ENCODE measurements at places on chromosomes 7 and 10.

DNA sequence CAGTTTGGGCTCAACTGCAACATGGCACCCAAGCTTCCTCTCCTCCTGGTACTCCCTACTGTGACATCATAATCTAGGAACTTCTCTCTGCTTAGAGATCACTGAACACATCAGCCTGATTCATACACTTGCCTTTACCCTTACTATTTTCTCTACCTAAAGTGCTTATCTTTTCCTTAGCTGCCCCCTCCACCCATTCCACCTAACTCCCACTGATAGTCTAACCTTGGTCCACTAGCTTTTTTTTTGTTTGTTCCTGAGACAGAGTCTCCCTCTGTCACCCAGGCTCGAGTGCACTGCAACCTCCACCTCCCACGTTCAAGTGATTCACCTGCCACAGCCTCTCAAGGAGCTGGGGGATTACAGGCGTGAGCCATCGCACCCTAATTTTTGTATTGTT is 15.9 kb downstream of the CUL2 start:
- DNase-seq: no peak

GRCh38 chr7:87934699-87935383 is 790 bp downstream of the ADAM22 start:
- DNase-seq: no peak

DNA sequence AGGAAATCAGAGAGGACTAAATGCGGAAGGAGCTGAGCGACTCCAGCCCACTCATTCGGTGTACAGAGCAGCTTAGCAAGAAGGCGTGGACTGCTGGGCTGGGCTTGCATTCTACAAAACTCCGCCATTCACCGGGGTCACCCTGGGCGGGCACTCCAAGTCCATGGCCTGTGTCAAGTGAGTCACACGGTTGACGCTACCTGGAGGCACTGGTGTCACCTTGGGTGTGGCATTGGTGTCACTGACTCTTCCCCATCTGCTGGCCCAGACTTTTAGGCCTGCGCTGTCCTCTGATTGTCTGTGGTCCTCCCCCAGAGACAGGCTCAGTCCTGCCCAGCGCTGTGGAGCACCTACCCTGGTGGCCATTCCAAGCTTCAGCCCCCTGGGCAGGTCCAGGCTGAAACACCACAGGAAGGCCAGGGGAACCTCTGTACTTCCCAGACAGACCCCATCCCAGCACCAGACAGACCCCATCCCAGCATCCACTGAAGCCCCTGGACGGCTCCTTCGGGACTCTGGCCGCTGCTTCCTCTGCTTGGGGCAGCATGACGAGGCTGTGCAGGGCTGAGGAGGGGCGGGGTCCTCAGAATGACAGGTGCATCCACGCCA is 30.6 kb upstream of the CNPY1 start:
- DNase-seq: no peak

- DNase-seq: no peak
Measured at GRCh38 chr10:73950155-73950948, 39.4 kb downstream of the PLAU start.

DNA sequence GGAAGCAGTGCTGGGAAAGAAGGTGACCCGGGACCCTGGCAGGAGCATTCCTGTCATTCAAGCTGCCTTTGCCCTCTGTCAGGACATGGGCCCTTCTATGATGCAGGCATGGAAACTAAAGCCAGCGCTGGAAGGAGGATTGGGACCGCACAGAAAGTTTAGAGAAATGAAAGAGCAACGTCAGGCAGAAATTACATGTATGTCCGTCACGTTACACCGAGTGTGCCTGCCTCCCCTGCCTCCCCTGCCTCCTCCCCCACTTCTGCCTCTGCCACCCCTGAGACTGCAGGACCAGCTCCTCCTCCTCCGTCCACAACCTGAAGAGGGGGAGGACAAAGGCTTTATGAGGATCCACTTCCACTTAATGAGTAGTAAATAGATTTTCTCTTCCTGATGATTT is 13.9 kb upstream of the PWWP2B start:
- no peak for DNase-seq

DNA sequence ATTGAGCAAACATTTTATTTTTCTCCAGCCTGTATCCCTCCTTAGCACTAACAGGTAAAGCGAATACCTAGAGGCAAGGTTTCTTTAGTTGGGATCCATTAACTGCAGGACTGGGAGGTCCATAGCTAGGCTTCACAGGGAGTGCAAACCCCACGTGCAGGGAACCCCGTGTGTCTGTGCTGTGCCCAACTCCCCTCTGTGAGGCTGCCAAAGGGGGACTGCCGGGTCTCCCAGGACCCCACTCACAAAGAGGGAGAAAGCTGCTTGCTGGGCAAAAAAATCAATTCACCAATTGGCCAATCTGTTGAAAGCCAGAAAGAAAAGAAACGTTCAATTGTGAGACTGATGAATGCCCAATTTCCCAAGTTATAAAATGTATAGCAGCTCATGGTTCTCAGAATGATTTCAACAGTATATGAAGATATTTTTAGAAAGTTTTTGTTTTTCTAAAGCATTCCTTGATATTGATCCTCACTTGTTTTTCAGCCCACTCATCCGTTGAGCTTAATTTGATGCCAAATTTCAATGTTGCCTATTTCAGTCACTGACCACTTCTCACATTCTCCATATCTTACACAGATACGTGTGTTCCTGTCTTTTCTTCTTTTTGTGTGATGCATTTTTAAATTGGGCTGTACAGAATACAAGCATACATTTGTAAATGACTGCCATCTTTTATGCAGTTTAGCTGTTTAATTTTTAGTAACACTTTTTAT is 202.7 kb upstream of the PRSS58 start:
- no peak for DNase-seq

GRCh38 chr10:66259836-66260235 is 666.0 kb upstream of the LRRTM3 start:
- no peak for DNase-seq

GRCh38 chr7:45979275-45980180 is 58.5 kb upstream of the IGFBP3 start:
- DNase-seq: no peak

DNA sequence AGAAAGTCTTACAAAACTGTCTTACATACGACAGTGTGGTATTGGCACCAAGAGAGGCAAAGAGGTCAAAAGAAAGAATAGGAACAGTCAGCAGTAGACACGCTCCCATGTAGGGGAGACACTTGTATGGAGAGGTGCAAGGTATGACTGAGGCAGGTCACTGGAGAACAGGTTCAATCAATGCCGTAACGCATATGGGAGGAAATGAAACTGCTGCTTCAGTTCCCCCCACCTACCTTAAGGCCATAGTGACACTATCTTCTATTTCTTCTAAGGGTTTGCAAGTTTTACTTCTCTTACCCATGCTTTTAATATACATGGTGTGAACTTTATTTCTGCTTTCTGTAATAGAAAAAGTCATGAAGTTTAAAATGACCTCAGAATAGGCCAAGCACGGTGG is 5.5 kb upstream of the PITRM1 start:
- no peak for DNase-seq

DNA sequence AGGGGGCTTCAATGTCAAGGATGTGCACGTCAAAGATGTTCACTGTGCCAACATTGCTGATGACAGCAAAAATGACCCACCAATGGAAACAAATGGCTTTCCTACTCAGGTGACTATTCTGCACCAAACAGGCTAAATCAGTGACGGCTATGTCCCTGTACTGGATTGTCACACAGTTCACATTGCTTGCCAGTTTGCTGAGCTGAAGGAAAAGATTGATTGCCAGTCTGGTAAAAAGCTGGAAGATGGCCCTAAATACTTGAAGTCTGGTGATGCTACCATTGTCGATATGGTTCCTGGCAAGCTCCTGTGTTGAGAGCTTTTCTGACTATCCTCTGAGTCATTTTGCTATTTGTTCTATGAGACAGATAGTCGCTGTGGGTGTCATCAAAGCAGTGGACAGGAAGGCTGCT is 202.2 kb upstream of the ETV1 start:
- DNase-seq: peak; percentile 50

GRCh38 chr7:144762853-144763252 is 73.0 kb downstream of the TPK1 start:
- DNase-seq: no peak

DNA sequence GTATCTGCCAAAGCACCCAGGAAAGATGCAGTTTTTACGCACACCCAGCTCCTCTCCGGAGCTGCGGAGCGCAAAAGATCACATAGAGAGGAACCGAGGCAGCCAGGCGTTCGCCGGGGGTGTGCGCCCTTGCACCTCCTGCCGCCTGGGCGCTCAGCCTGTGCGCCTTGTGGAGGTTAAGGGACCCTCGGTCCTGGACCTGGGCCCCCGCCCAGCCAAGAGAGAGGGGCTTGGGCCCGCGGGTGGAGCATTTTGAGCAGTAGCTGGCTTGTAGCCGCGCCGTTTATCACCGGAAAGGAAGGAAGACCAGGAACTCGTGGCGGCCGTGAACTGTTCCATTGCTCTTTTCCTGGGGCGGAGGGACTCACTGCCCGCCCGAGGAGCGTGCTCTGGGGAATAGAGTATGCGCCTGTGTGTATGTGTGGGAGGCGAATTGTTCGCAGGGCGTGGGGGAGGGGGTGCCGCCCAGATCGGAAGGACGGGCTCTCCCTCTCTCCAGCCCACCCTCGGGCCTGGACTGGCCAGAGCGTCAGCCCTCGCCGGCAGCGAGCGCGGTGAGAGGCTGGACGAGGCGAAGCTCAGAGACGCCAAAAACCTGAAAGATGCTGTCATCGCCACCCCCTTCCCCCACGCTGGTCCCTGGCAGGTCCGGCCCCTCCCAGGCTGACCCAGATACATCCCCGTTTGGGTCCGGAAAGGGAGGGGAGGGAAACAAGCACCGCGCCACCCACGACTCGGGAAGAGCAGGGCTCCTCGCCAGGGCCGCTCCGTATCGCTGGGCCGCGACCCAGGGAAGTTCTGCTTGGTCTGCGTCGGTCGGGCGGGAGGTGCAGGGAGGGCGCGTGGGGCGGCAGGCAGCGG is 1.2 kb upstream of the WNT2 start:
- DNase-seq: no peak

DNA sequence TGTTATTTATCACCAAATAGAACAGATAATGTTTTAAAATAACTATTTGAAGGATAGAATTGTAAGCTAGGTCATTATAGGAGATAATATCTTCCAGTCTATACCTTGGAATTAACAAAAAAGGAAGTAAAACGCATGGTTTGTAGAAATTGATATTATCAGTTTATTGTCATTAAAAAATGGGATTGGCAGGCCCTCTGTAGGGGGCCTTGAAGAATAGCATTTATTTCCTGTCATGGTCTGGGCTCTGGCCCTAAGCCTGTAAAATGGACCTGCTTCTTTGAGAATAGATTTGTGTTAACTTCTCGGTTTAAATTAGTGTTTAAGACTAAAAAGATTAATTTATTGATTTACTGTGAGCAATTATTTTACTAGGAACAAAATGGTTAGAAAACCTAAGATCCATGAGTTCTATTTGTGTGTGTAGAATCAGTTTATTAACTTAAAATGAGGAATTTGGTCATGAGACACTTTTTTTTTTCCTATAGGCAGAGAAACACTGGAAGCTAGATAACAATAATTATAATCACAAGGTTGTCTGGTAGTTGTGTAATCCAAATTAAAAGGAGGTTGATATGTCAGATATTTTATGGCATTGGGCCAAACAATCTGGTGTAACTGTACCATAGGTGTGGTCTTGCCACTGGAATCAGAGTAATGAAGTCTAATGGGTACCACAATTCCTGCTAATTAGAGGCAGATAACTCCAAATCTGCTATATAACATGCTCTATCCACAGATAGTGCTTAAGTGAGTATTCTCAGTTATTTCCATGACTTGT is 197.4 kb upstream of the FOXP2 start:
- DNase-seq: no peak

DNA sequence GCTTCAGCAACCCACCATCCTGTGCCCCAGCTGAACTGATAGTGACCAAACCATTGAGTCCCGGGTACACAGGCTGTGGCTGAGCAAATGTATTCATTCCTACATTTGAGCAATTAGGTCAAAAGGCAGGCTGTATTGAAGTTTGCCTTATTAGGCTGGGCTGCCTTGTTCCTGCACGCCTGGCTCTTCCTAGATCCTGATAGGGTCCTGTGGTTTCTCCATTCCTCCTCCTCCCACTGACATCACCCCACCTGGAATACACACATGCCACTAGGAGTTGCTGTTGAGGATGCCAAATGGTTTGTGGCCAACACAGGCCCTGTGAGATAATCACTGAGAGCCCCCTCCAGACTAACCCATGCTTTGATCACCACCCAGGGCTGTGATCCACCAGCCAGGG is 66.4 kb upstream of the FGFR2 start:
- DNase-seq: no peak

GRCh38 chr10:51235865-51236264 is 161.6 kb downstream of the PRKG1 start:
- DNase-seq: no peak

GRCh38 chr10:43754569-43755260 is 106.0 kb upstream of the ZNF32 start:
- DNase-seq: no peak

DNA sequence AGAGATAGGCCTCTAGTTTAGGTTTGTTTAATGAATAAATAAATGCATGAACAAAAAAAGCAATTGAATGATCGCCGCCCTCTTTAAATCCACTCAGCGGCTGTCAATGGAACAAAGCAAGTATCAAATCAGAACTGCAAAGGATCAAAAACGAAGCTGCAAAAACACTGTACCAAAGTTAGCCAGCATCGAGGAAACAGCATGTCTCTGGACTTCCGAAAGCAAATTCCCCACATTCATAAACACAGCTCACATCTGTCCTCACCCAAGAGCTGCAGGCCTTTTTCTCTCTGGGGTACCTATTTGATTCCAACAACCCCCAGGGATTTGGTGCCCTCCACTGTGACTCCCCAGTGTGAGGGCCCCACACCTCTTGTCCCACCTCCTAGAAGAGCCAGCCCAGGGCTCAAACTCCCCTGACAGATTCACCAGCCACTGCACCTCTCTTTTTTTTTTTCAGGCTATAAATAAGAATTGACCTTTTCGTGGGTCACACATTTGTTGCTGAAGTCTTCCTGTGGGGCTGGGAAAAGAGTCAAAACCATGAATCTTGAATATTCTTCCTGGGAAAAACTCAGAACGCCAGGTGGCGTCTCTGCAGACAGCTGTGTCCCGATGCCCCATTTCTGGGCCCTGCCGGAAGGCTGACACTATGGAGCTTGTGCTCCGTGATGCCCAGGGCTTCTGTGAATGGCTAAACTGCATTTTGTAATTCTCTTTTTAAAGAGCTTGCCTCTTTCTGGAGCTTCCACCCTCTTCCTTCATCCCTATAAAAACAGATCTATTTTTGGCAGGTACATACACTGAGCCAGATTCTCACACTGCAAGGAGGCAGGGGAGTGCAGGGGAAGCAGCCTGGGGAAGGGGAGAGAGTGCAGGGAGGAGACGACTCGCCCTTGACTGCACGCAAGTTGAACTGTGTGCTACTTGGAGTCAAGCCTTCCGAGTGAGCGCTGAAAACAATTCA is 51.7 kb downstream of the HSPA12A start:
- no peak for DNase-seq
